ENCODE measurements at places on chromosomes 16 and 17. TPM values are rescaled to one million over a fixed set of nuclear protein-coding genes. Genes with fewer than 3 reads are reported as not detected.

The HAS3 gene
- 3.0 TPM for total RNA-seq

The EPX gene
- not detected for total RNA-seq

The BFAR gene
- total RNA-seq, result 67.9 TPM

The ZACN gene
- not detected for total RNA-seq

The CCDC200 gene
- total RNA-seq, result not detected

The ASPA gene
- 3.5 TPM for total RNA-seq

The NPIPB13 gene
- 0.82 TPM for total RNA-seq

The PRSS22 gene
- total RNA-seq, result 30.9 TPM

The SLC38A8 gene
- not detected for total RNA-seq

The ACSM5 gene
- 9.7 TPM for total RNA-seq

The HOXB3 gene
- 11.4 TPM for total RNA-seq

The C1QL1 gene
- total RNA-seq, result 0.87 TPM

The KRT40 gene
- 0.74 TPM for total RNA-seq

The ZFPM1 gene
- 21.5 TPM for total RNA-seq

The IGF2BP1 gene
- total RNA-seq, result 10.9 TPM

The CNTNAP1 gene
- total RNA-seq, result 1.9 TPM

The KRT33A gene
- not detected for total RNA-seq

The MEIOC gene
- total RNA-seq, result 21.8 TPM

The HIC1 gene
- total RNA-seq, result 20.5 TPM

The CORO6 gene
- 33.5 TPM for total RNA-seq

The CCR7 gene
- not detected for total RNA-seq
